ENCODE measurements at places on chromosomes 2 and 18. TPM values are rescaled to one million over a fixed set of nuclear protein-coding genes. Genes with fewer than 3 reads are reported as not detected.

The ANKAR gene
- 1.7 TPM for total RNA-seq

The RAMP1 gene
- not detected for total RNA-seq

The RETSAT gene
- total RNA-seq = 58.7 TPM

The CENPO gene
- total RNA-seq = 46.9 TPM

The CNRIP1 gene
- total RNA-seq = 2.1 TPM

The TEKT4 gene
- total RNA-seq = not detected

The PLEKHH2 gene
- 2.5 TPM for total RNA-seq

The METTL8 gene
- total RNA-seq = 28.7 TPM

The ACMSD gene
- total RNA-seq = not detected

The HDLBP gene
- 277 TPM for total RNA-seq
